ENCODE measurements at places on chromosomes 11 and 22.

GRCh38 chr11:32830413-32830738 is 649 bp downstream of the PRRG4 start:
- peak; percentile 28 for DNase-seq

- no peak for DNase-seq
Observed at GRCh38 chr11:128547946-128548648, 39.3 kb downstream of the ETS1 start.

DNA sequence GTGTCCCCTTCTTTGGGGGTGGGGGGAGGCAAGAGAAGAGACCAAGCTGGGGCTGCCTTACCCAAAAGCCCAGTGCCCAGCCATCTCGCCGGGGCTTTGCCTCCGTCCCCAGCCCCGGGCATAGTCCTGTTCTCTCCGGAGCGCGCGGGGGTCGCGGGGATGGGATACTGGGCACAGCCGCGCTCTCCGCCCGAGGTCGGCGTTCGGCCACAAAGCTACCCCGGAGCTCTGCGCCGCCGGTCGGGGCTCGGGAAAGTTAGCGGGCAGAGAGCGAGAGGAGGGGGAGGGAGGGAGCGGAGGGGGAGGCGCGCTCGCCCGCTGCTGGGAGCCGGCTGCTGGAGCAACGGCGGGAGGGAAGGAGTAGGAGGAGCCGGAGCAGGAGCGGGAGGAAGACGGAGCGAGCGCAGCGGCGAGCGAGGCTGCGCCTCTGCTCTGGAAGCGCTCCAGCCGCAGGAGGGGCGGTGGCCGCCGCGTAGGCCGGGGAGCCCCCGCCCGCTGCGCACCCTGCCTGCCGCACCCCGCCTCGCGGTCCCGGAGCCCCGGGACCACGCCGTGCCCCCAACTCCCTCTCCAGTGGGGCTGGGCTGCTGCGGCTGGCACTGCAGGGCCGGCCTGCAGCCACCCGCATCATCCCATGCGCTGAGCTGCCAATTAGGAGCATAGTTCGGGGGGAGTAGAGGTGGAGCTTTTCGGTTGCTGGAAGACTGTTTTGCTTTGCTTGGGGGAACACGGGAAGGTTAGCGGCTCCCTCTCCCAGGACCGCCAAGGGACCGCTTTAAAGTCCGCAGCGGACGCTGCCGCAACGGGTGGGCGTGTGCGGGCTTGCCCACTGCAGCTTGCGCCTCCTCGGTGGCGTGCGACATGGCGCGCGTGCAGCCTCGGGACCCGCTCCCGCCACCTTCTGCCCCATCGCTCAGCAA is at the start of gene SCN4B:
Gene SCN4B (minus strand): TSS at position 272 of the 920 bp plus-strand sequence. CDS start 150 bp downstream, at position 122.
- no peak for DNase-seq

DNA sequence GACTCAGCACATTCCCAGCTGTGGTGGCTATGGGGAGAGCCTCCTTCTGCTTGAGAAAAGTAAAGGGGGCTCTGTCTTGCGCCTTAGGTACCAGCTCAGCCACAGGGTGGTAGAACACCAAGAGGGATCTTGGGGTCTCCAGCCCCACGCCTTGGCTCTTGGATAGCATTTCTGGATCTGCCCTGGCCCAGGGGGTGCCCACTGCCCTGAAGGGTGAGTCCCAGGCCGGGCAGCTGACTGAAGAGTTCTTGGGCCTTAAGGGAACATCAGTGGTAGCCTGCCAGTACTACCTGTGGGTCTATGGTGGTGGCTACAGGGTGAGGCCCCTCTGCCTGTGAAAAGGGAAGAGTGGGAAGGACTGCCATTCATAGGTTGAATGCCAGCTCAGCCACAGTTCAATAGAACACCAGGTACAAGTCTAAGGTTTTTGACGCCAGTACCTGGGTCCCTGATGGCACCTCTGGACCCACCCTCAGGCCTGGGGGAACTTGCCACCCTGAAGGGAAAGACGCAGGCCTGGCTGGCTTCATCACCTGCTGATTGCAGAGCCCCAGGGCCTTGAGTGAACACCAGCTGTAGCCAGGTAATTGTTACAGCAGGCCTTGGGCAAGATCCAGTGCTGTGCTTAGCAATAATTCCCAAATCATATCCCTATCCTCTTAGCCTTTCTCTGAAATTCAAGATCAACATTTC is 3.9 kb downstream of the CWF19L2 start:
- DNase-seq, result no peak

- DNase-seq, result no peak
Observed at GRCh38 chr22:31583861-31584485, 78.0 kb downstream of the PISD start.

DNA sequence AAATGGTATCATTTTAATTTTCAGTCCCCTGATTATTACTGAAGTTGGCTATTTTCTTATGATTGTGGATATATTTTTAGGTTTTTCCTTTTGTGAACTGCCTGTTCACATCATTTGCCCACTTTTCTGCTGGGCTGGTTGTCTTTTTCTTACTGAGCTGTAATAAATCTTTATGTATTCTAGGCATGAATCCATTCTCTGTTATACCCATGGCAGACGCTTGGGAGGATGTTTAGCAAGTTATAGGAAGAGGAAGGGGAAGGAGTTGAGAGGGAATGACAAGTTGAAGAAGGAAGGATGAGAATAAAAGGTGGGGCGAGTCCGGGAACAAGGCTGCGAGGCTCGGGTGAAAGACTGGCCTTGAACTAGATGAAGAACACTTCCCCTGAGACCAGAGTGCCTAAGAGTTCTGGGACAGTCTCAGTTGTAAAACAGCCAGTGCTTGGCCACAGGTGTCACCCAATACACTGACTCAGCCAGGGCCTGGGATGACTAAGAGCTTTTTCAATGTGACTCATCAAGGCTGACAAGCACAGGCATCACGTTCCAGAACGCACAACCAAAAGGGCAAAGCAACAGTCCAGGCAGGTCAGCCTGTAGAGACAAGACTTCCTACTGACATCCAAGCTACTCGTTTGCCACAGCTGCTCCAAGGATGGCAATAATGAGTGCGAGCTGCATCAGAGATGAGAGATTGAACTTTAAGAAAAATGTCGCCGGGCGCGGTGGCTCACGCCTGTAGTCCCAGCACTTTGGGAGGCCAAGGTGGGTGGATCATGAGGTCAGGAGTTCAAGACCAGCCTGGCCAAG is 35.2 kb downstream of the LRFN4 start:
- peak; percentile 63 for DNase-seq

DNA sequence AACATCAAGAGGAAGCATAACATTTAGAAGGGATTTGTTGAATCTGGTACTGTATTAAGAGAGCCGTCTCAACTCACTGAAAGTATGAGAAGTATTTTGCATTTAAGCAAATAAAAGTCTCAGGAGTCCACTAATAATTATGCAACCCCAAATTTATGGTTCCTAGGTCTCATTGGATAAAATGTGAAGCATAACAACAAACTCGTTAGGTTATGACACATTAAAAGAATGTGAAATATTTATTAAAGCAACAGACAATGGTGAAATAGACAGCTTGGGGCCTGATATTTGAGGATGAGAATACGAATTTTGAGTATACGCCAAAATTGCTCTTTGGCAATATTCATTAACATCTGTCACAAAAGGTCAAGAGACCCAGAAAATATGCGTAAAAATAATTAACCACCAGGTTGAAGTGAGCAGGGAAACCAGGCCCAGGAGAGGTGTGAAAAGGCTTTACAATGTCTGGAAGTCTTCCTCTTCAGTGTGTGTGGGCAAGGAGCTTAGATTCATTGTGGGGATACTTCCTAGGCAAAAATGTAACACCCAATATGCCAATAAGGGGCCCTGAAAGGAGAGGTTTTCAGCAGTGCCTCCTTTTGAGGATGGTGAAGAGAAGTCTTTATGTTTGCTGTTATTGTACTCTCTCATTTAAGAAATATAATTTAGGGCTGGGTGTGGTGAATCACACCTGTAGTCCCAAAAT is 89.2 kb downstream of the FDX1 start:
- DNase-seq, result no peak

GRCh38 chr11:86365546-86365945 is 9.1 kb upstream of the CCDC81 start:
- no peak for DNase-seq

GRCh38 chr11:9489080-9489765 is 28.4 kb downstream of the ZNF143 start:
- DNase-seq, result no peak

- DNase-seq, result no peak
Observed at GRCh38 chr11:125953401-125953935, 7.6 kb downstream of the VSIG10L2 start.

- DNase-seq, result no peak
Observed at GRCh38 chr11:103863497-103863896, 172.9 kb upstream of the DDI1 start.

DNA sequence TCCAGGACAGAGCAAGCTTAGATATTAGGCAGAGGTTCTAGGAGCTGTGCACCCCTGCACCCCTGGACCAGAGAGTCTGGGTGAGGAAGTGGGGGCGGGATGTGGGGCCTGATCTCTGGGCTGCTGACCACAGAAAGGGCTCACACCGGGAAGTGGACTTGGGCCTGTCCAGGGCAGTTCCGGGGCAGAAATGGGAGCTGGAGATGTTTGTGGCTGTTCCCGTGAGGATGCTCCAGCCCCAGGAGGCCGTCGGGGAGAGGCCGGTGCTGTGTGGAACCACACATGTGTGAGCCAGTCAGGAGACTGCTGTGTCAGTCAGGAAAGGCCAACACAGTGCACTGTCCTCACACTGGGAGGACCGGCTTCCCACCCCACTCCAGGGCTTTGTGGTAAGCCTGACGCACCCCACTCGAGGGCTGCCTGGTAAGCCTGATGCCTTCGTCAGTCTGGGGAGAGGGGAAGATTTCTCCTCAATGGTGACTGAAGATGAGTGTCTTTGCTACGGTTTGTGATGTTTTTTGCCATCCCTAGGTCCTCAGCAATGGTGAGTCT is 741.0 kb downstream of the BRD1 start:
- DNase-seq, result no peak

- DNase-seq, result no peak
Observed at GRCh38 chr11:111285189-111286091, 12.9 kb upstream of the POU2AF3 start.

GRCh38 chr11:3111466-3111865 is 53.6 kb downstream of the OSBPL5 start:
- DNase-seq, result no peak

- DNase-seq, result no peak
Observed at GRCh38 chr11:113112307-113112706, 151.1 kb downstream of the NCAM1 start.

DNA sequence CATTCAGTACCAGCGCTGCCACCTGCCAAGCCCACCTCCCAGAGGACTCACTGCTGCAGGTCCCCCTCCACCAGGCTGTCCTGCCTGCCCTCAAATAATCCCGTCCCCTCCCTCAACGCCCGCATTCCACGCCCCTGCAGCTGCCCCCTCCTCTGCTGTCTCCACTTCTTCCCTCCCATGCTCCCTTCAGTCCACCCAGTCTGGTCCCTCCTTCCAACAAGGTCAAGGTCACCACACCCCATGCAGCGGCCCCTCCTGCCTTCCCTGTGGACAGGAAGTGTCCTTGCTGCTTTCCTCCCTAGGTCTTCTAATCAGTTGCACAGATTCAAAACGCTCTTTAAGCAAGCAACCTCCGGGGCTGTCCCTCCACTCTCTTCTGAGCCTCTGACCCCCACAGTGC is 12.1 kb downstream of the MACROD1 start:
- DNase-seq, result no peak

- no peak for DNase-seq
Observed at GRCh38 chr11:3225826-3226750, 6.1 kb downstream of the MRGPRE start.

GRCh38 chr11:30128269-30128932 is 102.4 kb upstream of the FSHB start:
- peak; percentile 6 for DNase-seq

GRCh38 chr11:133399294-133399693 is 133.0 kb downstream of the OPCML start:
- no peak for DNase-seq

GRCh38 chr11:114412946-114413345 is 12.5 kb downstream of the RBM7 start:
- DNase-seq, result no peak

DNA sequence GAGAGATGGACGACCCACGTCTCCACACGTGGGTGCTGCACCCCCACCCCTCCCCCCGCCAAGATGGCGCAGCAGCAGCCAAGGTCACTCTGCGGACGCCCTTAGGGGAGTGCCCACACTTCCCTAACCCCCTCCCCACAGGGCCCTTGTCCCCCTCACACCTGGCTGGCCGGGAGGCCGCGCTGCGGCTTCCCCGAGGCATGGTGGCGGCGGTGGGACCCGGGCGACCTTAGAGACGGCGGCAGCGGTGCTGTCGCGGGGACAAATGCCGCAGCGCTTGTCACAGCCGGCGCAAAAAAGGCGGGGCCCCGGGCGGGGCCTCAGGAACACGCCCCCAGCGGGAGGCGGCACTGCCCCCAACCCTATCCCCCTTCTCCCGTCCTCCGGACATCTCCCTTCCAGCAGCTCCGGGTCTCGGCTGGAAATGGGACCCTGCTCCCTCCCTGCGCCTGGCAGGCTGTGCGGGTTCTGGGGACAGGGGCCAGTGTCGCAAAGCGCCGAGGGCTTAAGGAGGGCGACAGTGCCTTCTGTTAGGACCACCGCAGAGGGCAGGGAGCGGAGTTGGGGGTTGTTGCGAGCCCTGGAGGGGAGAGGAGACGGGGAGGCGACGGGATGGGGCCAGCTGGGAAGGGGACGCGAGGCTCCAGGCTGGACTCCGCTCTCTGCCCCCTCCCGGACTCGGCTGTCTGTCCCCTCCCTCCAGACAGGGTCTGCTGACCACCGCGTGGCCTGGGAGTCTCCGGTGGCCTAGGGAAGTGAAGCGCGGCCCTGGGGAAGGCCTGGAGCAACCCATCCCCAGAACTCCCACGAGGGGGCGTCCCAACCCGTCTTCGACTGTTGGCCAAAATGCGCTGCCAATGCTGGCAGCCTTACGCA is at the start of gene CHCHD10:
Gene CHCHD10 (minus strand): TSS at position 300 of the 876 bp plus-strand sequence. CDS start 98 bp downstream, at position 202.
- peak; percentile 86 for DNase-seq

- no peak for DNase-seq
Observed at GRCh38 chr22:20866736-20867135, 7.9 kb downstream of the SNAP29 start.

- no peak for DNase-seq
Observed at GRCh38 chr11:22626573-22627239, 1.1 kb upstream of the FANCF start.

GRCh38 chr11:78406568-78407196 is 10.9 kb downstream of the GAB2 start:
- no peak for DNase-seq

GRCh38 chr11:124760806-124761205 is 1.3 kb downstream of the ESAM start:
- DNase-seq, result no peak

- DNase-seq, result no peak
Observed at GRCh38 chr11:76700177-76701100, 29.9 kb upstream of the LRRC32 start.

GRCh38 chr11:15035283-15035682 is 38.1 kb upstream of the CALCB start:
- DNase-seq, result no peak

- no peak for DNase-seq
Observed at GRCh38 chr11:70616938-70617654, 218.8 kb downstream of the CTTN start.

GRCh38 chr11:83265331-83265730 is 20.8 kb downstream of the CCDC90B start:
- DNase-seq, result no peak

GRCh38 chr11:12189543-12190235 is 79.3 kb downstream of the MICAL2 start:
- DNase-seq, result no peak

All from GM19239 (cell line).